ENCODE measurements at places on chromosomes 5 and 9.

- DNase-seq: no peak
Observed at GRCh38 chr5:969408-969839, 39.2 kb upstream of the NKD2 start.

- no peak for DNase-seq
Observed at GRCh38 chr9:89364666-89365531, 46.6 kb downstream of the SECISBP2 start.

- no peak for DNase-seq
Observed at GRCh38 chr5:1163366-1163765, 38.0 kb upstream of the SLC6A19 start.

DNA sequence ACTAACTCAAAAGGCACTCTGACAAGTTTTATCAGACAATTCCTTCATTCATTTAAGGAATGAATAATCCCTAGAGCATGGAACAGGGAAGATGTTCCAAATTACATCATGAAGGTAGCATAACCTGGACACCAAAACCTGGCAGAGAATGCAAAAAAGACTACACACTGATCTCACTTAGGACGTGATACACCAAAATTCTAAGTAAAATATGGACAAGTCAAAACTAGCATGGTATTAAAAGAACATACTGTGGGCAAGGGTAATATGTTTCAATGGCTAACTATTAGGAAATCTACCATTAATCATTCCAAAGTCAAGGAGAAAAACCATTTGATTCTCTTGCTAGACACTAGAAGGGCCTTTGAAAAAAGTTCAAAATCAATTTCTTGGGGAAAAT is 176.5 kb downstream of the HSPA4 start:
- DNase-seq: no peak

- DNase-seq: no peak
Observed at GRCh38 chr5:83026516-83026915, 50.7 kb downstream of the TMEM167A start.

DNA sequence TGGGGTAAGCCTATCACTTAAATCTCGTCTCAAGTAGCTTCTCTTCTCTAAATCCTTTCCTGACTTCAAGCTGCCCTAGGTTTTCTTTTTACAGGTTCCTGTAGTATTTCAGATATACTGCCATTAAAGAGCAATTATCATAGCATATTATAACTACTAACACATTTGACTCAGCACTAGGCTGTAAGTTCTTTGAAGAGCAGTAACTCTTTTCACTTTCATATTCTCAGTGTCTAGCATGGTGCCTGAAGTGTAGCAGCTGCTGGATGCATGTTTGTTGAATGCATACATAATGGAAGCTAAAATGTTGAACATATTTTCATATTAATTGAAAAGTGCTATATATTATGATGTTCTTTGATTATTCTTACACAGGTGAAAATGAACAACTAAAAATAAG is 22.5 kb downstream of the CCDC152 start:
- no peak for DNase-seq

DNA sequence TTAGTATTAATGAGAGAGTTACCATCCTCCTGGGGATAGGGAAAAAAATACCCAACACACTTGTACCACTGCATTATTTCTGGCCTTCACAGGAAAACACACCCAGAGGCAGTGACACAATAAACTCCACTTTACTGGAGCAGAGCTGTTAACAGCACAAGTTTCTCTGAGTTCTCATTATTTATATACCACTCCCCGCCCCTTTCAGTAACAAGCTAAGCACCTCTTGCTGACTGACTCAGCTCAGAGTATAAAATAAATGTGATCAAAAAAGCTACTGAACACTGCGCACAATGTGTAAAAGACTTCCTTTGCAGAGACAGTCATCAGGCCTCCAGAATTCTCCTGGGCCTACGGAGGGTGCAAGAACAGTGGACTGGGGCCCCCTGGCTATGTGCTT is 21.6 kb downstream of the KLF9 start:
- no peak for DNase-seq

- no peak for DNase-seq
Observed at GRCh38 chr5:50576265-50576664, 90.2 kb upstream of the PARP8 start.

DNA sequence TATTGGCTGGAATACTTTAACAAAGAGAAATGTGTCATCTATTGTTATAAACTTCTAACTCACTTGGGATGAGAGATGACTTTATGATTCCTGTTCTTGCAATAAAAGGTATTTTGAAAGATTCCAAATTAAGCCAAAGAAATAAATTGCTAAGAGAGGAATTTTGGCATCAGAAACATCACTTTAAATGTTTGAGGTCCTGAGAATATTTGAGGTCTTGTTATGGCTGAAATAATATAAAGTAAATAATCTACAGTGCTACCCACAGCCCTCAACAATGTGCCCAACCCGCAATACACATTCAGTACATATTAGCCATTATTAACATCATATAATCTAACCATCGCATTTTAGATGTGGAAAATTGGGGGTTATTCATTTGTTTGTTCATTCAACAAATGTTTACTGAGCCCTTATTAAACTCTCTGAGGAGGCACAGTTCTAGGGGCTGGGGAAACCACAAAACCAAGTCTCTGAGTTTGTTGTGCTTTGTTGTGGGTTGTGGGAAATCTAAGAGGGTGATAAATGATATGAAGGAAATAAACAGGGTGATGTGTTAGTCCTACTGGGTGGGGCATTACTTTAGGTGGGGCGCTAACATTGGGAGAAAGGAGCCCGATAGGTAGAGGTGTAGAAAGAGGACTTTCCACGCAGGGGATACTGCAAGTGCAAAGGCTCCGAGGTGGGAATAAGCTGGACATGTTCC is 135.2 kb upstream of the CLINT1 start:
- DNase-seq: no peak

GRCh38 chr9:77453825-77454647 is 194.1 kb downstream of the GNA14 start:
- DNase-seq: no peak

DNA sequence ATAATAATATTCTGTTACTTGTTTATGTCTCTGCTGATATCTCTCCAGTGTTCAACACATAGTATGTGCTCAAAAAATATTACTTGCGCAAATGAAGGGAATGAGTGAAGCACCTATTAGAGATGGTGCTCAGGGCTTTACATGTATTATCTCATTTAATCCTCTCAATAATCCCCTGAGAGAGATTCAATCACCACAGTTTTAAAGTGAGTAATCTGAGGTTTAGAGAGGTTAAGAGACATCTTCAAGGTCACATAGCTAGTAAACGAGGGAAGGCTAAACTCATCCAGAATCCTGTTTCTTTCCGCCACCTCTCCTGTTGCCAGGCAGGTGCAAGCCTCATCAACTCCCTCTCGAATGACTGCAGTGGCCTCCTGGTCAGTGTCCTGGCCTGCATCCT is 82.0 kb downstream of the UGCG start:
- DNase-seq: no peak

DNA sequence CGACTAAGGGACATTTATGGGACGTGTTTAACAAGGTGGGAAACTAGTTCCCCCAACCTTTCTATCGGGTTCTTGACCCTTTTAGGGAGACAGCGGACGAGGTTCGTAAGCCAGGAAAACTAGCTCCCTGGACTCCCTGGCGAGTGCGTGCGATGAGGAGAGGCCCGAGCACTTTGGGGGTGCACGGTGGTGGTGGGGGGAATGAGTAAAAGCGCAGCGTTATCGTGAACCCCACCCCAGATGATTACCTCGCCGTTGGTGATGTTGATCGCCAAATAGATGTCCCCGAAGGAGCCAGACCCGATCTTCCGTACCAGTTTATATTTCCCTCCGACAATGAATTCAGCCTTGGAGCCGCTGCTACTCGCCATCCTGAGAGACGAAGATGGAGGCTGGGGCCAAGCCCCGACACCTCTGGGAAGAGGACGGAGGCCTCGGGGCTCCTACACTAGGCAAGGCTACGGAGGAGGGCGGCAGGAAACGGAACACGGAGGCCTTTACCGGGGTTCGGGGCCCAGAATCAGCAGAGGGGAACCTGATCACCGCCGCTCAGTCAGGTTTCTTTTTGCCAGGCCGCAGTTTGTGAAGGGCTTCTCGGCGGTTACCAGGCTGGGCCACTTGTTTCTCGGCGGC is 529 bp downstream of the CSNK1A1 start:
- no peak for DNase-seq

DNA sequence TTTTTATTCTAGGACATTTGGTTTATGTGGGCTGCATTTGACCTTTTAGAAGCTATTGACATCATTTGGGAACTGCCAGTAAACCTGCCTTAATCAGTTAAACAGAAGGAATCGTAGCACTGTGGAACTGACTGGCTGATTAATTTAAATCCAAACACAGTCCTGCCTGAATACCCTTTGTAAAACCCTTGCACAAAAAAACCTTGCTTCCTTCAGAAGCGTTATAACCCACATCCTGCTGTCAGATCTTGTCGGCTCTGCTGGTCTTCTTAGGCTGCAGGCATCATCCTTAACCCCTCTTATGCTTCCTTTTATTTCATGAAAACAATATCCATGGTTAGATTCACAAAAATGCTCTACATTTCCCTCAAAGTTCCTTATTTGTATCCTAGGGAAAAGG is 46.3 kb downstream of the PAM start:
- DNase-seq: no peak

DNA sequence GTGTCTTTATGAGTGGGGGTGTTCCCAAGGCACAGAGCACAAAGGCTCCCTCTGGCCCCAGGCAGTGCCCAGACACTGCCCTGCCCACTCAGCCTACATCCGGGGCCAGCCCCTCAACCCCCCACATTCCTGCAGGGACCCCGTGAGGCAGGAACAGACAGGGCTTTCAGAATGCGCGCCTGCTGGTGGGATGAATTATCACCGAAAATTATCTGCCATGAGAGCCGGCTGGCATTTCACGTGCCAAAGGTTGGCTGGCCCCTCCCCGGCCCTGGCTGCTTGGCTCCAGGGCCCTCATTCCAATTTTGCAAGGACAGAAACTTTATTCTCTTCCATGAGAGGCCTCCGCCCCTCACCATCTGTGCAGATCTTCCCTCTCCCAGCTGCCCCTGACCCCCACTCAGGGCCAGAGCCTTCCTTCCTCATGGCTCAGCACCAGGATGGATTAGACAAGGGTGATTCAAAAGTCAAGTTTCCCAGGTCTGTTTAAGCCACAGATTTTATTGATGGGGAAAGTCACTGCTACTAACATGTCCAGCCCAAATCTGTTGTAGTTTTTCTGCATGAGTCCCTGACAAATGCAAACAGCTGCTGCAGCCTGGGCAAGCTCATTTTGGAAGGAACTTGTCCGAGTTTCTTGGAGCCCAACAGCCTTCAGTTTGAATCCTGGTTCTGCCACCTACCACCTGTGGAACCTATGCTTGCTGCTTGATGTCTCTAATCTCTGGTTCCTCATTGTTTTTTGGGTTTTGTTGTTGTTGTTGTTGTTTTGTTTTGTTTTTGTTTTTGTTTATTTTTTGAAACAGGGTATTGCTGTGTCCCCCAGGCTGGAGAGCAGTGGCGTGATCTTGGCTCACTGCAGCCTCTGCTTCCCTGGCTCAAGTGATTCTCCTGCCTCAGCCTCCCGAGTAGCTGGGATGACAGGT is 32.3 kb upstream of the WDR38 start:
- DNase-seq: no peak

GRCh38 chr5:1359713-1360112 is 14.8 kb upstream of the CLPTM1L start:
- no peak for DNase-seq

DNA sequence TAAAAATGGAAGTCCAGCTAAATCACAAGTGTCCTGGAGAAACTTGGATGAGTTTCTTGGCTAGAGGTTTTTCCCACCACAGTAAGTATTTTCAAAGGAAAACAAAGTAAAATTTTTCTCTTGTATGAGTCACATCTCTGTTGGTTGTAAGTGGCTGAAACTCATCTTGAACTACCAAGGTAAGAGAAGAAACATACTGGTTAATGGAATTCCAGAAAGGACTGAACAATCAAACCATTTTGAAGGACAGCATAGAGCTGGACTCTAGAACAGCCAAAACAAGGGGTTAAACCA is 102.8 kb upstream of the CDKN2B start:
- DNase-seq: no peak

GRCh38 chr9:70438341-70438928 is 24.0 kb upstream of the KLF9 start:
- DNase-seq: no peak

DNA sequence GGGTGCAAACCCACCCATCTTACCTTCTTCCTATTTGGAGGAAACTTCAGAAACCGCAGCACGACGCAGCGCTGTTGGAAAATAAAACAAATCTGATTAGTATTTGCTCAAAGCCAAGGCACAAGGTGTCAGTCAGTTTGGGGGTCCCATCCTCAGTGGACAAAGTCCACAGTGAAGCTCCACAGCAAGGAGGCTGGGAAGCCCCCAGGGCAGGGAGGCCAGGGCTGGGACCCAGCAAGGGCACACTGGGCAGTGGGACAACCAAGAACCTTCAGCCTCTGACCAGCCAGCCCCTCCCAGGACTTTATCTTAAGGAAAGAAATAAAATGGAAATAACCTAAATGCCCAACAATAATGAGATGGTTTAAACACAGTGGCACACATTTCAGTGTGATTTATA is 11.3 kb downstream of the IPPK start:
- no peak for DNase-seq

- no peak for DNase-seq
Observed at GRCh38 chr5:178090856-178091255, 22.5 kb upstream of the N4BP3 start.

GRCh38 chr5:113382731-113383130 is 52.1 kb downstream of the TSSK1B start:
- DNase-seq: no peak

- DNase-seq: no peak
Observed at GRCh38 chr5:73786043-73786831, 160.2 kb downstream of the ARHGEF28 start.

DNA sequence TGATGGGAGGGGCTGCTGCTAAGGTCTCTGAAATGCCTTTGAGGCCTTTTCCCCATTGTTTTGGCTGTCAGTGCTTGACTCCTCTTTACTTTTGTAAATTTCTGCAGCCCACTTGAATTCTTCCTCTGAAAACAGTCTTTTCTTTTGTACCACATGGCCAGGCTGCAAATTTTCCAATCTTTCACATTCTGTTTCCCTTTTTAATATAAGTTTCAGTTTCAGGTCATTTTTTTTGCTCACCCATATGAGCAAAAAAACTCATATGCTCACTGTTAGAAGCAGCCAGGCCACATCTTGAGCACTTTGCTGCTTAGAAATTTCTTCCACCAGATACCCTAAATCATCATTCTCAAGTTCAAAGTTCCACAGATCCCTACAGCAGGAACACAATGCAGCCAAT is 234.6 kb upstream of the ADRA1B start:
- DNase-seq: no peak
